ENCODE measurements at places on chromosomes 1 and 21. TPM values are rescaled to one million over a fixed set of nuclear protein-coding genes. Genes with fewer than 3 reads are reported as not detected.

MSH4 gene
- not detected for total RNA-seq

GRCh38 chr1:198445872-198446271 is 94.6 kb downstream of the ATP6V1G3 start:
- H3K27ac ChIP-seq, result peak overlapping the region; percentile 50
- no peaks in the 10 kb centered on the region for H3K27me3 ChIP-seq
- H3K4me3 ChIP-seq, result no peak overlapping the region
- peaks cover 15% of the 10 kb centered on the region for H3K36me3 ChIP-seq
- DNase-seq, result no peak

TSACC gene
- total RNA-seq, result 0.62 TPM

GRCh38 chr1:178271471-178271870 is 177.6 kb downstream of the RASAL2 start:
- peak overlapping the region; percentile 76 for H3K27ac ChIP-seq
- peak overlapping the region; percentile 49 for H3K4me3 ChIP-seq
- H3K36me3 ChIP-seq, result peaks cover 6% of the 10 kb centered on the region
- no peak for DNase-seq

DNA sequence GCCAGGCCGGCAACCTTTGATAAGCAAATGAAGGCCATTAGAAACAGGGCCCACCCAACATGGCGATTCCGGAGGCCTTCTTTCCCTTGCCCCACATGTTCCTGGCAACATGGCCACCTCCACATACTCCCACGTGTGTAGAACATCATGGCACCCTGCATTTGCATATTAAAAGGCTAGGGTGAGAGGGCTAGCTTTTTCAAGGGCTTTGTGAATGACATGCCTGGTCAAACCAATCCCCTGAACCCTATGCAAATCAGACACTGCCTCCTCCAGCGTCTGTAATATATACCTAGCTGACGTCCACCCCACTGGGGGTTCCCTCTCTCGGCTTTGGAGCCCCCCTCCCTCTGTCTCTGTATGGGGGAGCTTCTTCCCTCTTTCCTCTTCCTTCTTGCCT is 1.6 kb downstream of the ADCY10 start:
- H3K4me1 ChIP-seq, result peaks cover 8% of the 10 kb centered on the region
- no peaks in the 10 kb centered on the region for H3K27me3 ChIP-seq
- no peak overlapping the region for H3K27ac ChIP-seq
- DNase-seq, result no peak
- H3K4me3 ChIP-seq, result no peak overlapping the region

DNA sequence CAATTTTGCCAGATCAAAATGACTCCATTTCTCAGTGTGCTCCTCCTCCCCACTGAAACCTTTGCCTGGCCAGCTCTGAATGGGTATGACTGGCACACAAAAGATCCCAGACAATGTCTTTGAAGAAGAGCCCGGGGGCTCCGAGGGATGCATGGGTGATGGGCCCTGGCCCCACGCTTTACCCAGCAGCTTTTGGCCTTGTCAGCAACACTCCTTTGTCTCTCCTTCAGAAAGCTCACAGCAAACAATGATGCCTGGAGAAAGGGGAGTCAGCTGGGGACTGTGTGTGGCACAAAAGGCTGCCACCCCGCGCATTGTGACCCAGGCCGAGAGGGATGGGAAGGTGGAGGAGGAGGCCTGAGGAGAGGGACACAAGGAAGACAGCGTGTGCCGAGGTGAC is 45.9 kb downstream of the PLXNA2 start:
- H3K4me3 ChIP-seq, result no peak overlapping the region
- H3K27me3 ChIP-seq, result no peaks in the 10 kb centered on the region
- peaks cover 46% of the 10 kb centered on the region for H3K36me3 ChIP-seq
- no peak overlapping the region for H3K27ac ChIP-seq
- no peak for DNase-seq
- peaks cover 36% of the 10 kb centered on the region for H3K4me1 ChIP-seq

DNA sequence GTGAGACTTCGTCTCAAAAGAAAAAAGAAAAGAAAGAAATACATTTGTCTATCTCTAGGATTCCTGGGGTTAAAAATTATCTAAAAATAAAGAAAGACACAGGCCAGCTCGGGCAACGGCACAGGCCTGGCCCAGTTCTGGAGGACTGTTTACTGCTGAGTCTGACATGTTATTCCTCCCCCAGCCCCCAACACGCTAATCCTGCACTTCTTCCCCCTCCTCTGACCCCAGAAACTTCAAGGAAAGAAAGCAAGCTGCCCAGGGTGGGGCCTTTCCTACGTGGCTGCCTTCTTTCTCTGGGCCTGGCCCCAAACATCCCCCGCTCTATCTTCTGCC is 40.0 kb downstream of the ACOT7 start:
- no peaks in the 10 kb centered on the region for H3K27me3 ChIP-seq
- peak overlapping the region; percentile 21 for H3K27ac ChIP-seq
- peaks cover 12% of the 10 kb centered on the region for H3K4me1 ChIP-seq
- DNase-seq, result no peak
- no peak overlapping the region for H3K4me3 ChIP-seq

KRTAP13-2 gene
- total RNA-seq, result not detected

FAM110D gene
- total RNA-seq, result not detected

- H3K4me1 ChIP-seq, result peaks cover 26% of the 10 kb centered on the region
- no peak overlapping the region for H3K27ac ChIP-seq
- H3K4me3 ChIP-seq, result no peak overlapping the region
- no peak for DNase-seq
- no peaks in the 10 kb centered on the region for H3K27me3 ChIP-seq
These were observed 499.0 kb downstream of the SIPA1L2 start for GRCh38 chr1:232130815-232131480.

DNA sequence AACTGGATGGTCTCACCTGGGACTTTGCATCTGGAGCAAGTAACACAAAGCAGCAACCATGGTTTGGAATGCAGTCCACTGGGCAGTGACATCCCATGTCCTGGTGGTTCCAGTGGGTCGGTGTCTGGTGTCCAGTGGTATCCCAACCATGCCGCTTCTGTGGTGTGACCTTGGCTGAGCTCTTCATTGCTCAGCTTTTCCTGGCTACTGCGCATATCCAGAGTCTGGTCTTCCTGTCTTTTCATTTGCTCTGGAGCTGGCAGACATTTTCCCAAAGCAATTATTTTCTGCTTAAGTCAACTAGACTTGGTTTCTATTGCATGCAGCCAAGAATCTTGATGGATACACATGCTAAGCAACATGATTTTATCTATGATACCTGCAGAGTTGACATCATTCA is 28.4 kb upstream of the CD2 start:
- no peaks in the 10 kb centered on the region for H3K4me1 ChIP-seq
- peaks cover 15% of the 10 kb centered on the region for H3K27me3 ChIP-seq
- no peak for DNase-seq
- H3K27ac ChIP-seq, result no peak overlapping the region
- no peaks in the 10 kb centered on the region for H3K36me3 ChIP-seq

- no peaks in the 10 kb centered on the region for H3K27me3 ChIP-seq
- DNase-seq, result no peak
- no peak overlapping the region for H3K4me3 ChIP-seq
- H3K27ac ChIP-seq, result no peak overlapping the region
- 0 out of 2 replicates have a peak, but pooled peaks cover 6% of the 10 kb centered on the region for H3K36me3 ChIP-seq
These were observed 5.3 kb upstream of the IBA57 start for GRCh38 chr1:228160201-228160761.

ATP6V1G3 gene
- 0.36 TPM for total RNA-seq

DNA sequence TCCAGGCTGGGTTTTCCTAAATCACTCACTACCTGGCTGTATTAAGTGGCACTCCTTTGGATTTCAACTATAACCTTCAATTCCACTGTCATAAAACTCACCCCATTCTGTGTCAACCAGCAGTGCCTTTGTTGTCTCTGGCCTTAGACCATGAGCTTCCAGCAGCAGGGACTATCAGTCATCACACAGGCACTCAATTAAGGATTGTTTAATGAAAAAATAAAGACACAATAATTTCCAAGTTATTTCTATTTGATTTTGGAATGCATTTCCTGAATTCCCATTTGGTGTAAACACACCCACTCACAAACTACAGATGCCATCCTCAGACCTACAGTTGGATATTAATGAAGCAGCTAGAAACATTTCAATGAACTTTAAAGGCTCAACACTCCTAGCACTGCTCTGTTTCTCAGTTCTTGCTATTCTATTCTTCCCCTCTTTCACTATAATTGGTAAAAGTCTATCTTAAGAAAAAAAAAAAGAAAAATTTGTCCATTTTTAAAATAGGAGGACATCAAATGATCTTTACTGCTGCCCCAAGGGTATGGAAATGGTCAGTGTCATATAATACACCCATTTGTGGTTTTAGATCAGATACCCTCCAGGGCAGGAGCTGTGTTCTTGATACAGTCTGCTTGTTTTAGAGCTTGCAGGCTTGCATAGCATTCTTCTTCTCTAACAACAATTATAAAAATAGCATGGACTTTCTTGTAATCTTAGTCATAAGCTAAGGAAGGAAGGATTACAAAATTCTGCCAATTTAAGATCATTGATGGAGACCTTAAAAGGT is 156.4 kb downstream of the PTGER3 start:
- peak; percentile 52 for DNase-seq
- H3K4me1 ChIP-seq, result peaks cover 8% of the 10 kb centered on the region
- H3K27ac ChIP-seq, result peak overlapping the region; percentile 27
- no peaks in the 10 kb centered on the region for H3K36me3 ChIP-seq
- H3K27me3 ChIP-seq, result no peaks in the 10 kb centered on the region
- no peak overlapping the region for H3K4me3 ChIP-seq

OLFML3 gene
- 77.1 TPM for total RNA-seq

GRCh38 chr1:227942021-227942715 is 5.6 kb downstream of the WNT9A start:
- no peak for DNase-seq
- peaks cover 13% of the 10 kb centered on the region for H3K27me3 ChIP-seq
- H3K4me3 ChIP-seq, result no peak overlapping the region
- H3K36me3 ChIP-seq, result peaks cover under 1% of the 10 kb centered on the region
- peaks cover 9% of the 10 kb centered on the region for H3K4me1 ChIP-seq

DNA sequence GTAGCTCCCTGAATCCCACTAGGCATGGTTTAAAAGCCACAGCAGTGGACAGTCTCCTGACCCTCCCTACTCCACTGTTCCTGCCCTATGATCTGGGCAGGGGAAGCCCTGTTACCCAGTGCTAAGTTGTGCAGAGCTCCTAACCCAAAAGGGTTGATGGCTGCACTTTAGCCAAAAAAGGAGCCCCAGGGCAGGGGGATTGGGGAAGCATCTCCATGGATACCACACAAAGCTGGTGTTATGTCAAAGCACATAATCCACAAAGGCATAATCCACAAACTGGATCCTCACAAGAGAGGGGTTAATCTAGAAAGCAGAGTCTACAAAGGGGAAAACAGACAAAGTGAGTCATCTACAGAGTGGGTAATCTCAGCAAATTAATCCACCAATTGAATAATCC is 5.7 kb downstream of the RSPO1 start:
- no peaks in the 10 kb centered on the region for H3K4me1 ChIP-seq
- H3K36me3 ChIP-seq, result no peaks in the 10 kb centered on the region
- peaks cover 70% of the 10 kb centered on the region for H3K27me3 ChIP-seq
- H3K4me3 ChIP-seq, result no peak overlapping the region
- no peak for DNase-seq

- no peaks in the 10 kb centered on the region for H3K36me3 ChIP-seq
- H3K27me3 ChIP-seq, result no peaks in the 10 kb centered on the region
- H3K4me1 ChIP-seq, result no peaks in the 10 kb centered on the region
- no peak overlapping the region for H3K27ac ChIP-seq
These were observed 1.0 kb upstream of the CD84 start for GRCh38 chr1:160580221-160580812.

ODF2L gene
- 19.7 TPM for total RNA-seq

GRCh38 chr1:34904236-34905097 is 25.0 kb downstream of the DLGAP3 start:
- H3K27ac ChIP-seq, result no peak overlapping the region
- no peaks in the 10 kb centered on the region for H3K36me3 ChIP-seq
- no peak for DNase-seq

RORC gene
- total RNA-seq, result not detected

GPR37L1 gene
- total RNA-seq, result not detected

DNA sequence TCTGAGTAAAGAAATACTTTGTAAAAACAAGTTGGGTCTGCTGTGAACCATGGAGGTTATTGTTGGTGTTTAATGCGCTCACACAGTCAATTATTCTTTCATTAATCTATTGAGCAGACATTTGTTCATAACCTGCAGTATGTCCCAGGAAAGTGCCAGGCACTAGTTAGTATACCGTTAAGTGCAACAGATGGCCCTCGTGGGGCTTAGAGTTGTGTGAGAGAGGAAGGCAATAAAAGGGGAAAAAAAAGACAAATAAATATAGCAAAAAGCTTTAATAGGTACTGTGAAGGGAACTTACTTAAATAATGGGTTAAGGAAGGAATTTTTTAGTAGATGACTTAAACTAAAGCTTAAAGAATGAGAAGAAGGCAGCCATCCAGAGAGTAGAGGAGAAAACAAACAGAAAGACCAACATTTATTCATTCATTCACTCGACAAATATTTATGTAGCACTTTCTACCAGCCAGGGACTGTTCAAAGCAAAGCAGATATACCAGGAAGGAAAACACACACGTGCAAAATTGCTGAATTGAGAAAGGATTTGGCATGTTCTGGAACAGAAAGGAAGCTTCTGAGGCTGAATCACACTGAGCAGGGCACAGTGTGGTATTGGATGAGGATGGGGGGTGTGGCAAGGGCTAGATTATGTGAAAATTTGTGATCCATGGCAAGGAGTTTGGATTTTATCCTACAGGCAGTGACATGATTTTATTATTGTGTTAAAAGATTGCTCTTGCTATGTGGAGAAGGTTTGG is 296.1 kb upstream of the SGIP1 start:
- H3K27me3 ChIP-seq, result no peaks in the 10 kb centered on the region
- H3K4me1 ChIP-seq, result peaks cover 34% of the 10 kb centered on the region
- DNase-seq, result no peak
- H3K27ac ChIP-seq, result no peak overlapping the region
- H3K36me3 ChIP-seq, result no peaks in the 10 kb centered on the region
- no peak overlapping the region for H3K4me3 ChIP-seq

FMO3 gene
- total RNA-seq, result not detected

DNA sequence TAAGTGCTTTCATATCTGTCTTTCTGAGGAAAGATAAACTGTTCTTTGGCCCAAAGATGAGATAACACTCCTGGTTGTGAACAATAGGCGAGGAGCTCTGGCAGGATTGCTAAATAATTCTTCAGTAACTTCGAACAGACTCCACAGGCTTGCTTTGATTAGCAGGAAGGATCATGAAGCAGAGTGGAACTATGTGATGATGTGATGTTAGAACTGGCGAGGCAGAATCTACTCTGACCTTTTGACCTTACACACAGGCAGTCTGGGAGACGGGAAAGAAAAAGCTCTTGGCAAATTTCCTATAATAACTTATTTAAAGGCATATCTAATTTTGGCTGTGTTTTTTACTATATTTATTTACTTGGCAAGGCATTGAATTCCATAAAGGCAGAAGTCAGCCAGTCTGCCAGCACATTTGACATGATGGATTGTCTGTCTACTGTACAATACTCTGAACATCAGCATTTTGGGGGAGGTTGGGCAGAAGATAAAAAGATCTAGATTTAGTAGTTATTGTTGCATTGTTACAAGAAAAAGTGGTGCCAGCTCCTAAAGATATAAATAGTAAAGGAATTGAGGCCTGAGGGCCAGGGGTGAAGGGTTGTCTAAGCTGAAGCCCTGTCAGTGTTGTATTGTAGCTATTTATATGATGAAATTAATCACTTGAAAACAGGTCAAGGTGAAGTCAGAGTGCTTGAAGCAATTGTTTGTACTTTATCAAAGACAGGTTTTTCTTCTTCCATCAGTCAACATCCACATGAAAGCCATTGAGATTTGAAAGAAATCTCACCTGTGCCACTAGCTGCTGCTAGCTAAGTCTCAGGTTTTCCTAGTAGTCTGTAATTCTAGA is 708.8 kb downstream of the LTN1 start:
- peak overlapping the region; percentile 19 for H3K4me3 ChIP-seq
- H3K27me3 ChIP-seq, result peaks cover 2% of the 10 kb centered on the region
- H3K36me3 ChIP-seq, result peaks cover 12% of the 10 kb centered on the region
- peak overlapping the region; percentile 76 for H3K27ac ChIP-seq
- peak; percentile 89 for DNase-seq

Measured in HFFc6 (cell line).